ENCODE measurements at places on chromosomes 3 and 15. TPM values are rescaled to one million over a fixed set of nuclear protein-coding genes. Genes with fewer than 3 reads are reported as not detected.

The CASR gene
- not detected for total RNA-seq

The CCR8 gene
- not detected for total RNA-seq

The PRKAR2A gene
- 6.5 TPM for total RNA-seq

The TSPAN3 gene
- 271 TPM for total RNA-seq

The CTDSPL gene
- 36.4 TPM for total RNA-seq

The SCAANT1 gene
- not detected for total RNA-seq

The TIGIT gene
- not detected for total RNA-seq

The DAZL gene
- not detected for total RNA-seq

The WDR76 gene
- 29.6 TPM for total RNA-seq

- DNase-seq: peak; percentile 78
These were observed 17.4 kb upstream of the CLK3 start for GRCh38 chr15:74598126-74598842.

DNA sequence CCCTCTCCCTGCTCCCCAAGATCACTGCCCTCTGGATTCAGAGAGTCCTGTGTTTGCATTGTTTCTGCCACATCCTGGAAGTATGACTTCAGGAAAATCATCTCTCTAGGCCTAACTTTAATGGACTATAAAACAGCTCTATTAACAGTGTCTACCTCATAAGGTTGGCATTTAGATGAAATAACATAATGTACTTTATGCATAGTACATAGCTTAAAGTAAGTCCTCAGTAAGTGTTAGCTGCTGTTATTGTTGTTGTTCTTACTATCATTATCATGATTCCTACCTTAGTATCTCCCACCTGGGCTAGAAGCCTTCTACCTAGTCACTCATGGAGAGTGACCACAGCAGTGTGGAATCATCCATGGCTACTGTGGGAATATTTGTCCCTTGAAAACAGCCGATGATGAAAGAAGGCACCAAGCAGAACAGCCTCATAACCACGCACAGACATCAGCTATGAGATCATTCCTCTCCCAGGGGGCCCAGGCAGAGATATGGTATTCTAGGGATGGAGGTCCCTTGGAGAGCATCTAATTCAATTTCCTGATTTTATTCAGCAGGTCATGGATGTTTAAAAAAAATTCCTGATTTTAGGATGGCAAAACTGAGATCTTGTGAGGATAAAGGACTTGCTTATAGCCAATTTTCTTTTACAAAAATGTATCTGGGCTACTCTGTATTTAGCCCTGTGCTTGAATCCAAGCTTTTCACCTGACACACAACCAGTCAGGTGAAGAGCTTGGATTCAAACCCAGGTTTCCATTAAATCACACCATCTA is 1.9 kb downstream of the FSD2 start:
- peak; percentile 10 for DNase-seq

DNA sequence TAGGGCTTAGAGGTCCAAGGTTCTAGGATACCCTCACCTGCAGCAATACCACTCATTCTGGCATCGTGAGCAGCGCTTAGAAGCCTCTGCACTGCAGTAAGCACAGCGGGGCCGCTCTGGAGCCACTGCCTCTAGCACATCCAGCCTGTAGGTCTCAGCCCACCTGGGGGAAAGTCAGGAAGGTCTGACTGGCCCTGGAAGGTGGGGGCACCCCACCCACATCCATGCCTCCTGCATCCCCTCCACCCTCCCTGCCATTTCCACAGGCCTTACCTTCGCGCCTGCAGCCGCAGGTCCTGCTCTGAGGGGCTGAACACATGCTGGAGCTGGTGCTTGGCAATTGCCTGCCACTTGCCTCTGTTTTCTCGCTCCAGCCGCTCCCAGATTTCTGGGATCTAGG is 901 bp upstream of the RASSF1 start:
- no peak for DNase-seq

DNA sequence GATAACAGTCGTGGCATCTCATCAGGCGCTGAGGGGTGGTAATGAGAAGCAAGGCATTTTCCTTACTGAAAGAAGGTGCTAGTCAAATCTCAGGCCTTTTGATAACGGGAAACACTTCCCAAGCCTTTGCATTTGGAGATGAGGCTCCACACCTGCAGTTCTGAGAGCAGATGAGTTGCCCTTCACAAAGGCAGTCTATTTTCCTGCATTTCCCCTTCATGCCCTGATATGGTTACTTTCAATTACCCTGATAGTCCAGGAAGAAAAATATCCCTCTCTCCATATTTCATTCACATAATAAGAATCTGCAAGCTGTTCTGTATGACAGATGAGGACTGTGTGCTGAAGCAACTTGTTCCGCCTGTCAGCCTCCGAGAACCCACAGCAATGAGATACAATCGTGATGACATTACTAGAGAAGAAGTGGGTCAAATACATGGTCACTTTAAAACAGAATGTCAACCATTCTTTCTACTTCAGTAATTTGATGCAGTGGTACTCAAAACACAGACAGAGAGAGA is 25.0 kb downstream of the FHIT start:
- no peak for DNase-seq

DNA sequence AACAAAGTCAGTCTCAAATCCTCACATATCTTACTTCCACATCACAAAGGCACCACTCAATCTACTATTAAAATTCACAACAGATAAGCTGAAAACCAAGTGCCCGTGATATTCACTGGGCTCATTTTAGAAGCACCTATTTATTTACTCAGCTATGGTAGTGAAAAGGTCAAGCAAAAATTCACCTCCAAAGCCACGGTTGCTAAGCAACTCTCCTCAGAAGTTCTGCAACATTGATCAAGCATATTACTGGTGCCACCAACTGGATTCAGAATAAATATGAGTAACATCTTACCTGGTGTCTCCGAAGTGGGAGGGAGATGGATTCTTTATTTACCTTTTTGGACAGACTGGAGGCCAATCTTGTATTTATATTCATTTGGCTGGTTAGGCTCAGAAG is 714.8 kb downstream of the FHIT start:
- DNase-seq: peak; percentile 72

DNA sequence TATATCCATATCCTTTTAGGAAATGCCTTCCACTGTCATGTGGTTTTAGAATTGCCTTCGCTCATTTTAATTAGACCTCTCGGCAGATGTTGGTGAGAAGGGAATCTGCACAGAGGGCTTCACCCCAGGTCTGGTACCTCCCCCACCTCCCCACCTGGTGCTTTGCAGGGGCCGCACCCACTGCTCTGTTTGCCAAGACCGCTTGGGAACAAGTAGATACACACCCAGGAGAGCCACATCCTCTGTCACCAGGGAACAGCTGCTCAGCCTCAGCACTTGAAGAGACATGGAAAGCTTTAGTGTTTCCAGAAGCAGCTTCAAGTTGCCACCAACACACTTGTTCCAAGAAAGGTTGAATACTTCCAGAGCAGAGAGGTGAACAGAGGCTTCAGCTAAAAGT is 21.8 kb downstream of the LRRC31 start:
- no peak for DNase-seq

DNA sequence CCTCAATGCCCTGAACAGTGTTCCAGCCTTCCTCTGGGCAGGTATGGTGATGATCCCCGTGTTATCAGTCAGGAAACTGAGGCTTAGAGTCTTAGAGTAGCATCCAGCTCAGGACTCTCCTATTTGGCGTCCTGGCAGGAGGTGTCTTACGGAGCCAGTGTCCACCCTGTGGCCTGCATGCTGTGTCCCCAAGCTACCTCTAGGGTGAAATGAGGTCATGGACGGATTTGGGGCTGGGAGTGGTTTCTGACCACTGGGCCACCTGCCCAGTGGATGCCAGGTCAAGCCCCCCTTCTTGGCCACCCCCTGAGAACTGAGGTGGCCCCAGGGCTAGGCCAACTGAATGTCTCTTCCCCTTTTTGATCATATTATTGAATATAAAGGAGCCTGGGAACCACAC is 27.2 kb upstream of the SLC6A6 start:
- DNase-seq: no peak

DNA sequence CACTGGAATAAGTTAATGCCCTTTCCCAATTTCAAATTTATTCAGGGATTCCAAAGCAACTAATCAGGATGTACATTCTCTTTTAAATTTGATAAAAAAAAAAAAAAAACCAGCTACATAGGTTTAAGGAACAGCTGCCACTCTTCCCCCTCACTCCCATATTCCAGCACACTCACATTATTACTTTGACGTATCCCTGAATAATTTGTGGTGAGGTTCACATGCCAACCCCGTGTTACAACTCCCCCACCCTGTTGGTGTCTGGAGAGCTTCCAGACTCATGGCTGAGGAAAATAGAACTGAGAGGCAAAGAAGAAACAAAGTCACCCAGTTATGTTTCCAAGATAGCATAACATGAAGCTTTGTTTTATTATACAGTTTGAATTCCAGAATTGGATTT is 300.5 kb upstream of the MME start:
- no peak for DNase-seq

GRCh38 chr3:42118762-42119361 is 27.7 kb downstream of the TRAK1 start:
- peak; percentile 65 for DNase-seq

DNA sequence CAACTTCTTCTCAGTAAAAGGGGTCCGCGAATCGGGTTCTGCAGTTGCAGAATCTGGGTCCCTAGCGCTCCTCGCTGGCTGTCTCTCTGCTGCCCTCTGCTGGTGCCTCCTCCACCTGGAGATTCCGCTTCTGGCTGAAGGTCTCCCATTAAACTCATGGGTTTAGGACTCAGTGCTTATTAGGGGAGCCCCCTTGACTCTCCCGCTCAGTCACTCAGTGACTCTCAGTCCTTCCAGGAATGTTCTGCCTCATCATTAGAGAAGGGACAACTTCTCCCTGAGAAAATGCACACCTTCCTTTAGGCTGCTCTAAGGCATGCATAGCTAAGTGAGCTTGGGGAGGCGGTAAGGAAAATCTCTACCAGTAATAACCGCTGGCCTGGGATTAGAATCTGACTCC is 7.1 kb downstream of the CPN2 start:
- DNase-seq: peak; percentile 49

DNA sequence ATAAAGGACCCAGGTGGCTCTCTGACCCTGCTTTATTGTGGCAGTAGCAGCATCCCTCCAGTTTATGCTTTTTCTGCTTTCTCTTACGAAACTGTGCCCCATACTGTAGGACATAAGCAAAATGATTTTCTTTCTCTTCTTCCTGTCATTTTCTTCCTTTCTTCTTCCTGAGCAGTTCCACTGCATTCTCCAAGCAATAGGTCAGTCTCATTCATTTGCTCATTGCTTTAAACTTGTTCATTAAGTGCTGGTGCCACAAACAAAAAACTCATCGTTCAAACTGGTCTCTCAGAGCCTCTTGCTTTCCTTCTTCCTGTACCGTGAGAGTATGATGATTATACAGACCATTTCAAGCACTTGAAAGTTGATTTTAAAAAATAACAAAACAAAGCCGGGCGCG is 66.8 kb downstream of the PDE8A start:
- DNase-seq: no peak

- no peak for DNase-seq
These were observed 79.7 kb downstream of the WNT5A start for GRCh38 chr3:55407426-55407820.

GRCh38 chr3:24494618-24495325 is at the start of gene THRB:
Gene THRB (minus strand): TSS chr3:24494850.
- DNase-seq: peak; percentile 79

- no peak for DNase-seq
These were observed 258.9 kb downstream of the PDZRN3 start for GRCh38 chr3:73365756-73366397.

- no peak for DNase-seq
These were observed 17.4 kb upstream of the KCNMB2 start for GRCh38 chr3:178518660-178519396.

GRCh38 chr3:194312186-194312742 is 38.9 kb downstream of the CPN2 start:
- no peak for DNase-seq

DNA sequence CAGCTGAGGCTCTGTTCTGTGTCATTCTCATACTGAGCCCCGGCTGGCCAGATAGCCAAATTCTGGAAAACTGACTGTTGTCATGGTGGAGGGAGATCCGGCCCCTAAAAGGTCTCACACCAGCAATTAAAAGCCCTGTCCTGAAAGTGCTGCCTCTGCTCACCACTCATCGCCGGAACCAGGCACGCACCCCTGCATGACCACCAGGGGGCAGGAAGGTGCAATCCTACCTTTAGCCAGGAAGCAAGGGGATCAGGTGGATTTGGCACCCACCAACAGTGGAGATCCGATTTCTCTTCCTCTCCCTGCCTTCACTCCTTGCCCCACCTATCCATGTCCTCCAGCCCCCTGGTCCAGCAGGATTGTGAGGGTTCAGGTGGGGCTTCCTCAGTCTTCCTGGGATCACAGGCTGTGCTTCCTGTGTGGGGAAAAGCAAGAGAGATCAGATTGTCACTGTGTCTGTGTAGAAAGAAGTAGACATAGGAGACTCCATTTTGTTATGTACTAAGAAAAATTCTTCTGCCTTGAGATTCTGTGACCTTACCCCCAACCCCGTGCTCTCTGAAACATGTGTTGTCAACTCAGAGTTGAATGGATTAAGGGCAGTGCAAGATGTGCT is 16.1 kb upstream of the CACNA2D2 start:
- peak; percentile 30 for DNase-seq

GRCh38 chr15:65916664-65917406 is 47.5 kb downstream of the RAB11A start:
- peak; percentile 60 for DNase-seq

DNA sequence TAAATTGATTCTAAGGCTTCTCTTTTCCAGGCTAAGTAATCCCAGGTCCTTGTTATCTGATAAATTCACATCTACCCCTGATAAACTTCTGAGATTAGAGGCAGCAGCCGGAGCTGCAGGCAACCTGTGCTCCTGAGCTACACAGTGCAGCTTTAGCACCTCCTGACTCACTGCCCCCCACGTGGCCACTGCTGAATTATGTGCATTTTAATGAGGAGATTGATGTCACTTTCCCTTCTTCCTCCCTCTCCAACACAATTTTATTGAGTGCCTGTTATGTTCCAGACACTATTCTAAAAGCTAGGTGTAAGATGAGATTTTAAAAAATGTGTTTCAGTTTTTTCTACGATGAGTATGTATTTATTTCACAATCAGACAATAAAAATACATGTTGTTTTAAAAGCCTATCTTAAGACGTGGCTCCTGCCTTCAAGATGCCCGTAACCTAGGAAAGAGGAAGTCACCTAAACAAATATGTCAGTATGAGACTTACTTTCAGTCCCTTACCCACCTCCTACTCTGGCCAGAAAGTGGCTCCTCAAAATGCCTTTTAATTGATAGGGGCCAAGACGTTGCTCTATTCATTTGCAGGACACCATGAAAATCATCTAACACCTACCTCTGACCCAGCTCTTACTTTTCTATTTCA is 161.5 kb upstream of the PFN2 start:
- no peak for DNase-seq

DNA sequence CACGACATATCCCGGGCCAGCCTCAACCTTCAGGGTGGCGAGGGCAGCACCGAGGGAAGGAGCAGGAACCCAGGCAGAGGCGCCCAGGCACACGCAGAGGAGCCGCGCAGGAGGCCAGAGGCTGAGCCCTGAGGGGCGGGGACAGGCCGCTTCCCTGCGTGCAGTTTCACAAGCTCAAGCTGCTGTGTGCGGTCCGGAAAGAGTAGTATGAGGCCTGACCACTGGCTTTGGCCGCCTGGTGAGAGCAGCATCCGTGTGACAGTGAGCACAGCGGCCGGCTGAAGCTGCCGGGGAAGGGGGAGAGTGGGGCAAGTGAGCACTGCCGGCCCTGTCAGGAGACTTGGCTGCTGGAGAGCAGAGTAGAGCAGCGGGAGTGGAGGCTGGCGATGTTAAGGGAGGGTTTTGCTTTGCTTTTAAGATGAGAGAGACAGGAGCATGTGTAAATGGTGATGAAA is 8.7 kb downstream of the ZDHHC19 start:
- DNase-seq: no peak
